ENCODE measurements at places on chromosomes 3 and 15.

DNA sequence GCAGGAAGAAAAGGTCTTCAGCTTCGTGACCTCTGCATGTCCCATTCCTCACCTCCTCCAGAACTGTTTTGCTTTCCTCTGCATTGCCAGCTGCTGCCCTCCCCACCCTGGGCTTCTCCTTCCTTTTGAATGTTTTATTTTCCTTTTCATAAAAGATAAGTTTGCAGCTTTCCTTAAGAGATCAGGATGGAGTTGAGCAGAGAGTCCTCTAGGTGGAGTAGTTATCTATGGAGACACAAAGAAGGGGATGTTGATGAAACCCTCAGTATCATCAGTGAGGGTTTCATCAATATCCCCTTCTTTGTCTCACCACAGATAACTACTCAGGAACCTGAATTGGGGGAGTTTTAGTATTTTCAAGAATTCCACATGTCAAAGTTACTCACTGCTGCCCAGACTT lies 19.0 kb upstream of the SLC25A36 start:
- no peak for DNase-seq

DNA sequence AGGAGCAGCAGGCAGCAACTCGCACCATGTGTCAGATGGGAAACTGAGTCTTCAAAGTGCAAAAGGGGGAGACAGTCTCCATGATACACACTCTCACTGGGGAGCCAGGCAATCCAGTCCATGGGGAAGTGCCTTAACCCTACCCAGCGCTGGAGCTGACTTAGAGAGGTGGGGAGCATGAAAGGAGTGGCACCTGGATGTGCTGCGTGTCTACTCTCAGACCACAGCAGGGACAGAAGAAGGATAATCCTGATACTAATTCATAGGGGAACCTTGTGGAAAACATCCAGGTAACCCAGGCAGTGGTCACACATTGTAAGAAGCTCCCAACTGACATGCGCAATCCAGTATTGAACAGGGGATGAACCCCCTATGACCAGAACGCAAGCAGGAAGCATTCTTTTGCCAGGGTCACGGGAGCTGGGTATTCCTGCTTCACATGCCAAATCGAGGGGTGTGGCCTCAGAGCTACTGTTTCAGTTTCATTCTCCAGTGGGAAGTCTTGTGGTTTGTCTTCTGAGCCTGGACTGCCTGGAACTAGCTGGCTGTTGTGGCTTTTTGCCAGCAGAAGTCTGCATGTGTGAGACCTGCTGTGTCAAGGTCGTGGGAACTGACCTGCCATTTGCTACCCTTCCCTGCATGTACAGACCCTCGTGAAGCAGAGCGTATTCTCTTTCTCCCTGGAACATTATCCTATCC lies 367.6 kb upstream of the NDN start:
- DNase-seq = no peak

DNA sequence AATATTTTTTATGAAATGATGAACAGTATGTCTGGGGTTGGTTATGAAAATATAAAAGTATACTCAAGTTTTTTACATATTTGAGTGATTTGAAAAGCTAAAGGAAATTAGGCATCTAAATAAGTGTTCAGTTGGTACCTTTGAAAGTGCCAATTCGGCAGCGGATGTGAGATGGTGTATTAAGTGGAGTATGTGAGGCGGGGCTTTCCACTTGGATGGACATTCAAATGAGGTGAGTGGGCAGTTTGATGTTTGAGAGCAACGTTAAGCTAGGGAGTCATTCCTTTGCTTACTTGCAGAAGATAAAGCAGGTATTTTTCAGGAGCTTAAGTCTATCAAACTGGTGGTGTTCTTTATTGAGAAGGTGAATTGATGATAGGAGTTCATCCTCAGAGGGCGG lies 189.0 kb upstream of the GOLIM4 start:
- no peak for DNase-seq

DNA sequence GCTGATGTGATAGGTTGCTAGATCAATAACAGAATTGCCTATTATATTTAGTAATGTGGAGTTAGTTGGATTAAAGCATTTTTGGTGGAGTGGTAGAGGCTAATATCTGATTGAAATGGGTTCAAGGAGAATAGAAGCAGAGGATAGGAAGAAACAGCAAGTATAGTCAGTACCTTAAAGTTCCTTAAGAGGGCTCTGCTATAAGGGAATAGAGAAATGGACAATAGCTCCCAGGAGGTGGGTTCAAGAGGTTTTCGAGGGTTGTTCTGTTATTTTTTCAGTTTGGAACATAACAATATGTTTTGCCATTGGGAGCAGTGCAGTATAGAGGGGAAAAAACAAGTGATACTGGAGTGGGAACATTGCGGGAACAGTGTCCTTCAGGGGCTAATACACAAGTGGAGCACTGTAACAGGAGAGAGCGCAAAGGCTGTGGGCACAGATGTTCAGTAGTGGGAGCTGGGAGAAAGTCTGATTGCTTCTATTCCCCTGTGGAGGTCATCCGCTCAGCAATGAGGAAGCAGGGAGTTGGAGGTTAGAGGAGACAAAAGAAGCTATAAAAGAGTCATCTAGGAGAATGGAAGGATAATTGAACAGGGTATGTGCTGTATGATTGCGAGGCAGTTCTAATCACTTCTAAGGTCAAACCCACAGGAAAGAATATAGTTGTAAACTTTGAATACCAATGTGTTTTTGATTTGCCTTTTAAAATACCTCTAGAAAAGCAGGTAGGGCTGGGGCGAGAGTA lies 3.3 kb downstream of the MRPS11 start:
- DNase-seq = no peak

- no peak for DNase-seq
Measured at GRCh38 chr3:4474683-4475490, 7.8 kb upstream of the SUMF1 start.

DNA sequence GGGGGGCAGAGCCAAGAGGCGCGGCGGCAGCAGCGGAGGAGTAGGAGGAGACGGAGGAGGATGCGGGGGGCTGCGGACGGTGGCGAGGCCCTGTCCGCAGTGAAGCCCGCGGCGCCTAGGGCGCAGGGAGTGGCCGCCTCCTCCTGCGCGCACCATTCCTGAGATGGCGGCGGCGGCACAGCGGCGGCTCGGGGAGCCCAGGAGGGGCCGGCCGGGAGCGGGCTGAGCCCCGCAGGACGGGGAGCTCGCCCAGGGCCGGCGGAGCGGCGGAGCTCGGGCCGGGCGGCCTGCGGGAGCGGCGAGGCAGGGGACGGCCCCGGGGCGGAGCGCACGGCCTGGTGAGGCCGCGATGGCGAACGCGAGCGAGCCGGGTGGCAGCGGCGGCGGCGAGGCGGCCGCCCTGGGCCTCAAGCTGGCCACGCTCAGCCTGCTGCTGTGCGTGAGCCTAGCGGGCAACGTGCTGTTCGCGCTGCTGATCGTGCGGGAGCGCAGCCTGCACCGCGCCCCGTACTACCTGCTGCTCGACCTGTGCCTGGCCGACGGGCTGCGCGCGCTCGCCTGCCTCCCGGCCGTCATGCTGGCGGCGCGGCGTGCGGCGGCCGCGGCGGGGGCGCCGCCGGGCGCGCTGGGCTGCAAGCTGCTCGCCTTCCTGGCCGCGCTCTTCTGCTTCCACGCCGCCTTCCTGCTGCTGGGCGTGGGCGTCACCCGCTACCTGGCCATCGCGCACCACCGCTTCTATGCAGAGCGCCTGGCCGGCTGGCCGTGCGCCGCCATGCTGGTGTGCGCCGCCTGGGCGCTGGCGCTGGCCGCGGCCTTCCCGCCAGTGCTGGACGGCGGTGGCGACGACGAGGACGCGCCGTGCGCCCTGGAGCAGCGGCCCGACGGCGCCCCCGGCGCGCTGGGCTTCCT lies at the start of gene GPR27:
Gene GPR27 (plus strand): TSS at position 155 of the 909 bp plus-strand sequence. CDS start 195 bp downstream, at position 350.
- DNase-seq = no peak

DNA sequence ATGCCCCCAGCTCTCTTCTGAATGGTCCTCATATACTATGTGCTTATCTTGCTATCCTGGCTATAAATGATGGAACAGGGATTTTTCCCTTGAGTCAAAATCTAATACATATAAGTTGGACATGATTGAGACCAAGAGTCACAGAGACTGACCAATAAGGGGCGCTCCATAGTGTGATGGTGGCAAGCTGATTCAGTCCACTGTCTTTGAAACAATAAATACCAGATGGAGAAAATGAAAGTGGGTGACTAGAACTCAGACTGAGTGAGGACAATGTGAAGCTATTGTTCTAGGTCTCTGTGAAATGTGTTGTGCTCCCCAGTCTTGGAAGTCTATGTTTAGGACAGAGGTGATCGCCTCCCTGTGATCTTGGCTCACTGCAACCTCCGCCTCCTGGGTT lies 10.6 kb upstream of the FSTL1 start:
- DNase-seq = no peak

DNA sequence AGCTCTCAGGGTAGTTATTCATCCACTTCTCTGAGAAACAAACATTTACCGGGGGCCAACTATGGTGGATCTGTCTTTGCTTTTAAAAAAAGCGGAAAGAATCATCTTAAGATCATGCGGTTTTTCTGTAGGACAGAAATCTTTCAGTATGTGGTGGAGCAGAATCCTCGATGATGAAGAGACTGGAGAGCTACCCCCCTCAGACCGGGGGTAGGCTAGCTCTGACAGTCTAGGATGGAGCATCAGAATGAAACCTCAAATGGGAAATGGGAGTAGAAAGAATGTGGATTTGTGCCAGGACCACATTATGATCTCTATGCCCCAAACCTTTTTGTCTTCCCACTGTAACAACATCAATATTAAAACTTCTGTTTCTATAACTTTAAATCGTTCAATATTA lies 30.3 kb downstream of the TPRG1 start:
- DNase-seq = no peak

GRCh38 chr3:110624576-110624975 lies 447.0 kb upstream of the NECTIN3 start:
- no peak for DNase-seq

DNA sequence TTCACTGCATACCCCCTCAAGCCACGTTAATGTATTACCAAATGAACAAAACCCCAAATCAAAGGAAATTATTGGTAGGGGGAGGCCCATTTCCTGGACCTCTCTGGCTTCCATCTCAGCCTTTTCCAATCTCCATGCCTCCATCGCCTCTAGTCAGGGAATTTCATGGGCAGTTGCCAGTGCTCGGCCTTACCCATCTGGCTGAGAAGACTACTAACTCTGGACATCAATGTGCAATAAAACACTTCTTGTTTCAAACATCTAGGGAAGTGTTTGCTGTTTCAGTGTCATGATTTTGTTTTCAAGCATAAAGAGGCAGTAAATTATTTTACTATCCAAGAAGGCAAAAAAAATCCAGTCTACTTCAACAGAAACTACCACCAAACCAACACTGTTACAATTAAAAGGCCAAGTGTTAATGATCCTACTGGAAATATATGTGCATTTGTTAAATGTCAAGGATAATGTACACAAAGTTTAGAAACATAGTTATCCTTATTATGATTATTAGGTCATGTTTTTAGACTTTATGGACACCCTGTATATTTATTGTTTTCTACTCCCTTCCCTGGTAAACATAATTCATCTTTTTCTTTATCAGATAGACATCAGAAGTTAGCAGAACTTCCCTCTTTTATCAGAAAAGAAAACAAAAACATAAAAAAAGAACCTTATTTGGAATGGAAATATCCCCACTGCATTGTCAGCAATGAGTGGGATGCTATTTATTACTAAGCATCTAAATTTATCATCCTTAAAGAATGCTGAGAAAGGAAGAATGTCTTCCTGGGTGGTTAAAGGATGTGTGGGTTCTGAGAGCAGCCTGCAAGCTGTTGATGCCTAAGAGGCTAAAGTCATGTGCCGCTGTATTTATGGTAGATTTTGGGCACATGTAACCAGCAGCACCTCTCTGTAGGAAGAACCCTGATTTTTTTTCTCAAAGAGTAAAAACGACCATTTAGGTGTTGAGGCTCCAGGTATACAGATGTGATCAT lies 15.2 kb downstream of the LDHAL6B start:
- DNase-seq = no peak

GRCh38 chr15:55703873-55704301 lies 39.1 kb downstream of the PRTG start:
- no peak for DNase-seq

- DNase-seq = no peak
Measured at GRCh38 chr15:72227192-72227586, 3.8 kb downstream of the PKM start.

DNA sequence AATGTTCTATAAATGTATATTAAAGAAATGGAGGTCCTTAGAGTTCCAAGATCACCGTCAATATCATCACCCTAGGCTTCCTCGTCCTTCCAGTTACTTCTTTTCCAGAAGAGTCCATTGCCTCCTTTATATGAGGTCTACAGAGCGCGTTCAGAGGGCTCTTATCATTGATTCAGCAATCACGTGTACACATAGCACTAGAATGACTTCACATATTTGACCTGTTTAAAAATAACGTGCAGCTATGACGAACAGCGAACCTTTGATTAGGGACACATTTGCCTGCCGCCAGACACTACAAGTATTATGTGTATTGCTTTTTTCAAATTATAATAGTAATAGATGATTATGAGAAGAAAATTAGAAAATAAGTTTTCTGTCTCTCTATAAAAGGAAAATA lies 26.0 kb downstream of the IGF1R start:
- DNase-seq = no peak

DNA sequence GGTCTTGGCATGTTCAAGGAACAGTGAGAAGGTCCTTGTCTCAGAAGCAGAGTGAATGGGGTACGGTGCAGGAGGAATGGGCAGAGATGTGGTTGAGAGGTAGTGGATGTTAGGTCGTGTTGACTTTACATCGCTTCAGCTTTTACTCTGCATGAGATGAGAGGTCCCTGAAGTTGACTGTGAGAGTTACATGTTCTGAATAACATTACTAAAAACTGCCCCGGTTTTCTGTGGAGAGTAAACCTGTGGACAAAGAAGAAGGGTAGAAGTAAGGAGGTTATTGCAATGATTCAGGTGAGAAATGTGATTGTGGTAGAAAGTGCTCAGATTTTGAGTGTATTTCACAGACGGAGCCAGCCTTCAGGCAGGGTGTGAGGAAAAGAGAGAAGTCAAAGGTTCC lies 105.6 kb downstream of the ARNT2 start:
- no peak for DNase-seq

GRCh38 chr15:70772402-70772801 lies 9.0 kb upstream of the UACA start:
- no peak for DNase-seq

GRCh38 chr15:57649138-57649537 lies 57.4 kb upstream of the POLR2M start:
- DNase-seq = no peak

DNA sequence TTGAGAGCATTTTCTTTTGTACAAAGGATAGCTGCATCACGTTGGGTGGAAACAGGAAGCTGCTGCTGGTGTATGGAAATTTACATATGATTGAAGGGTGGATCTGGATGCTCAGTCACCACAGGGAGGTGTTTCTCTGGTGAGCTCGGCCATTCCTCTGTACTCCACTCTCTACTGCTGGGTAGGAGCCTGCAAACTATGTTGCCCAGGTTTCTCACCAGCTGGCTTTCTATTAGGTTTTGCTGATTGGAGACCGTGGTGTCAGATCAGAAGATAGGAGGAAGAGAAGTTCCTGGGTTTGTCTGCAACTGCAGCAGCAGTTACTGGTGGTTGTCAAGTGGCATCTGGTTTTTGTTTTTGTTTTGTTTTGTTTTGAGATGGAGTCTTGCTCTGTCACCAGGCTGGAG lies 61.7 kb downstream of the TAMM41 start:
- DNase-seq = no peak

DNA sequence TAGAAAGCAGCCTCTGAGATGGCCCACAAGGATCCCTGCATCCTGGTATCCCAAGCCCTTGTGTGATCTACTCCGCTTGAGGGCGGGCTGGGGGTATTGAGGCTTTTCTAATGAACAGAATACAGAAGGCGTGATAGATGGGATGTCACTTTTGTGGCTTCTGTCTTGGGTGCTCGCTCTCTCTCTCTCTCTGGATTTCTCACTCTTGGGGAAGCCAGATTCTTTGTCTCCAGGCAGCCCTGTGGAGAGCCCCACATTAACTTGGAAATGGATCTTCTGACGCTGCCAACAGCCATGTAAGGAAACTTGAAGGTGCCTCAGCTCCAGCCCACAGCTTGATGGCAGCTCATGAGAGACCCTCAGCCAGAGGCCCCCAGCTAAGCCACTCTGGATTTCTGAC lies 26.9 kb upstream of the SEC62 start:
- DNase-seq = no peak

Measured in heart left ventricle (tissue), 16 donors.